Stimulated activated CD8-positive, alpha-beta memory T cell treated with anti-CD3 and anti-CD28 coated beads, Interleukin-7, amount 100 ng/mL, for 1 hour (primary cell): ENCODE measurements at places on chromosomes 3 and 15.

DNA sequence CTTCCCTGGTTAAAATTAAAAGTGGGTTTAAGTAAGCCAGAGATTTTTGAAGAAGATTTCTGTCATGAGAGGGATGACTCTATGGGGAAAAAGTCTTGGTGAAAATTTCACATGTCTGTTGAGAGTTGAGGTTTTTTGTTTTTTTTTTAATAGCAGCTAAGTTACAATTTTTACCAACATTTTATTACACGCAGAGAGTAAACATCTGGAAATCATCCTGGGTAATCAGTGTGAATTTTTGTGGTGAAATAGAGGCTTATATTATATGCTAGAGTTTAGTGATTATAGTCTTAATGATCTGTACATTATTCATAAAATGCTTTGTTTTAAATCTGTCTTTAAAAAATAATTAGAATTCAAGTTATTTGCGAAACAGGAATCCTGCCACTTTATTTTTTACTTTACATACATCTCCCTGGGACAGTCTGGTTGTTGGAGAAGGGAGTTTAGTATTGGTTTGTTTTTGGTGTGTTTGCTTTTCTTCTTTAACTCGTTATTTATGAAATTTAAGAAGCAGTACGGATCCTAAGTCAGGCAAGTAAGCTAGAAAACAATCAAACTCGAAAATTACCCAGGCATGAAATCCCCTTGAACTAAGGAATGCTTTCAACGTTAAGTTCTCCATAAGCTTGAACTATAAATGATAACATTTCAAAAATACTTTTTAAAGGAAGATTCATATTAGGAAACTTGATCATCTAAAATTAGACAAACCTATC lies 143.4 kb upstream of the TSC22D2 start:
- DNase-seq = no peak

DNA sequence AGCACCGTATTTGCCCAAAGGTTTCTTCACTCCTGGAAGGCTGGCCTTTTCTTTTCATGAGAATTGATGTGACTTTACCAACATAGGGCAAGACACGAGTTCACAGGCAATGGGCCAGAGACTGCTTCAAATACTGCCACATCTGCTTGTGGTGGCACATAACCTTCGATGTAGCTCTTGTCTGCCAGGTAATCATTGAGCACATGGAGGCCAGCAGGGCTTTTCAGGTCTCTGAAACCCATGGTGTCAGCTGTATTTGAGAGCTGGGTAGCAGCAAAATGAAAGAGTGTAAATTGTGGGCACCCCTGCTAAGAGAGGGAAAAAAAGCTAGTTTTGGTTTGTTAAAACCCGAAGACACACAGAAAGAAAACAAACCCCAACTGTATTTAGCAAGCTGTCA lies 200.7 kb downstream of the NAALADL2 start:
- DNase-seq = no peak

DNA sequence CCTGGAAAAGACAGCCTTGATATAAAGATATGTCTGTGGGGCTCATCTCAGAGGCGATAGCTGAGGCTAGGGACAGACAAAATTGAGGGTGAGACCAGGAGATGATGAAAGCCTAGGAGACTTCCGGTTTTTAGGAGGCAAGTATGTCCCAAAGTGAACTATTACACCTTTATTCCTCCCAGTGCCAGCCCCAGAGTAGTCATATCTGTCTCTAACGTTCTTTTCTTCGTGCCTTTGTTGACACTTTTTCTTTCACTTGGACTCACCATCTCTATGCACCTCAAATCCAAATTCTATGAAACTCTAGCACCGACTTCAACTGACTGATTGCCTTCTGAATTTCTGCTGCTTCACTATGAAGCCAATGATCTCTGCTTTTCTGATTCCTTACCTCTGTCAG lies 93.8 kb upstream of the RASGRP1 start:
- DNase-seq = no peak

DNA sequence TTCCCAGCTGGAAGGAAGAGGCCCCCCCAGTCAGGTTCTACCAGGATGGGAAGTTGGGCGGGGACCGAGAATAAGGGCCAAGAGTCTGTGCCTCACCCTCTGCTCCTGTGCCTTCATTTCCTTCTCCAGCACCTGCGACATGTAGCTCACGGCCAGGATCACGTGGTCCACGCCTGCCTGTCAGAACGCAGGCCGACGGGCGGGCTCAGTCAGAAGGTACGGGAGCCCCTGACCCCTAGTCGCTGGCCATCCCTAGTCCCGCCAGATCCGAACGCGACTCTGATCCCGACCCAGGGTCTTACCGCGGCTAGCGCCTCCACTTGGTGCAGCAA lies 489 bp downstream of the GMPPB start:
- peak; percentile 20 for DNase-seq

DNA sequence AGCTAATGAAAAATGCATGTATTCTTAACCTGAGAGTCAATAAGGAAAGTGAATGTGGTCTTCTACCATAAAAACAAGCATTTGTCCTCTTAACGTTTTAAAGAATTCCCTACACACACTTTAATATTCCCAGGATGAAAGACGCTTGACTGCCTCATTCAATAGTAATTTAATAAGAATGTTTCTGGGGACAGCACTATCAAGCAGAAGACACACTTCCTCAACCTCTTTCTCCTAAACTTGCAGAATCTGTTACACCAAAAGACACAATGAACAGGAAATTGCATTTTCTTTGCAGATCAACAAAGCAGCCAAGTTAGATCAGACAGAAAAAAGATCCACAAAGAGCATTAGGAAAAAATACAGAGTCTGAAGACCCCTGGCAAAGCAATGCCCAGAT lies 97.7 kb downstream of the PLCH1 start:
- no peak for DNase-seq

DNA sequence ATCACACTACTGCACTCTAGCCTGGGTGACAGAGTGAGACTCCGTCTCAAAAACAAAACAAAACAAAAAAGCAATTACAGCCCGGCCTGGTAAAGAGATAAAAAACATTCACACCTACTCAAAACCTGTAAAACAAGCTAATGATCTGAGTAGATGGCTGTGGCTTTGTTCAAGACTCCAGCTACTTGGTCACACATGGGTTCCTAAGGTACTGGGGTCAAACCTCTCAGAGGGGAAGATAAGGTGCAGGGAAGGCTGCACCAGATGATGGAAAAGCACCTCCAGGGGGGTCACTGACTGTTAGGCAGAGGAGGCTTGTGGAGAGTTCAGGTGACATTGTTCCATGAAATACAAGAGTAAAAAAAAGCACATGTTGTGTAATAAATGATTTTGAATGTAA lies 450.2 kb upstream of the WNT5A start:
- DNase-seq = no peak

DNA sequence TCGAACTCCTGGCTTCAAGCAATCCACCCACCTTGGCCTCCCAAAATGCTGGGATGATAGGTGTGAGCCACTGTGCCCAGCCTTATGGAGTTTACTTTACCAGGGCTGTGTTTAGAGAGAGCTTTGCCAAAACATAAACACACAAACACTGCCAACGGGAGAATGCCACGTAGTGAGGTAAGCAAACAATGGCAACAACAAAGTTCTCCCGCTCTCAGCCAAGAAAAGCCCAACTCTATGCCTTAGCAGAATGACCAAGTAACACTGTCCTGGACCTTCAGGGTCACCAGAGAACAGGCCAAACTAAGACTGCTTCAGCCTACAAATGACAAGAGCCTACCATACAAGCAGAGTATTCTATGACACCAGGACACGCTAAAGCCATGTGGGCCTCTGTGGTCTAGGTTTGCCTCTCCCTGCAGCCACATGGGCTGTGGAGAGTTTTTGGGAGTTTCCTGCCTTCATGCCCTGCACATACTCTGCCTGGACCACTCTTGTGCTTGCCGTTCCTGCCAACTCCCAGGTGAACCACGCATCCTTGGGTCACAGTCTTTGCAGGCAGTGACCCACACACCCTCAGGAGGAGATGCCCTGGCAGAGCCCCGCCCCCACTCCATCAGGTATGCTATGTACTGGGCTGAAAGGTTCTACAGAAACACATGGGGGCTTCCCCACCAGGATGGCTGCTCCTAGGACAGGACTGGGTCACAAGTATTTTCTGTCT lies 21.6 kb upstream of the CNBP start:
- DNase-seq = no peak

DNA sequence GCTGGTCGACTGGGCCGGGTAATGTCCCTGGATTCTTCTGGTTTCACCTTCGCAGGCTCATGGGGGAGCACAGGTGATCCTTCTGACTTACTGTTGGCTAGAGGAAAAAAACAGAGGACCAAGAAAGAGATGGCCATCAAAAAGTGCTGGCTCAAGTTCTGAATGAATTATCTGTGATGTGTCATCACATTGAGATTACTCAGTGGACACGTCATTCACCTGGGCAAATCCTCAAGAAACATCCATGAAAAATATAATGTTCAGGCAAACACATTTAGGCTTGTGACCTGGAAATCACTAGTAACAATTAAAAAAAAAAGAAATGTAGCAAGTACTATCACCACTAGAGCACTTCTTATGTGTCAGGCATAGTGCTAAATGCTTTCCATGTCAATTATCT lies 81.5 kb upstream of the SLC2A2 start:
- DNase-seq = no peak

GRCh38 chr3:141212101-141212500 lies 19.5 kb upstream of the PXYLP1 start:
- DNase-seq = no peak

- DNase-seq = no peak
Observed at GRCh38 chr3:39287216-39288164, 7.7 kb upstream of the CX3CR1 start.

GRCh38 chr3:150653110-150653561 lies 50.0 kb downstream of the SELENOT start:
- no peak for DNase-seq

DNA sequence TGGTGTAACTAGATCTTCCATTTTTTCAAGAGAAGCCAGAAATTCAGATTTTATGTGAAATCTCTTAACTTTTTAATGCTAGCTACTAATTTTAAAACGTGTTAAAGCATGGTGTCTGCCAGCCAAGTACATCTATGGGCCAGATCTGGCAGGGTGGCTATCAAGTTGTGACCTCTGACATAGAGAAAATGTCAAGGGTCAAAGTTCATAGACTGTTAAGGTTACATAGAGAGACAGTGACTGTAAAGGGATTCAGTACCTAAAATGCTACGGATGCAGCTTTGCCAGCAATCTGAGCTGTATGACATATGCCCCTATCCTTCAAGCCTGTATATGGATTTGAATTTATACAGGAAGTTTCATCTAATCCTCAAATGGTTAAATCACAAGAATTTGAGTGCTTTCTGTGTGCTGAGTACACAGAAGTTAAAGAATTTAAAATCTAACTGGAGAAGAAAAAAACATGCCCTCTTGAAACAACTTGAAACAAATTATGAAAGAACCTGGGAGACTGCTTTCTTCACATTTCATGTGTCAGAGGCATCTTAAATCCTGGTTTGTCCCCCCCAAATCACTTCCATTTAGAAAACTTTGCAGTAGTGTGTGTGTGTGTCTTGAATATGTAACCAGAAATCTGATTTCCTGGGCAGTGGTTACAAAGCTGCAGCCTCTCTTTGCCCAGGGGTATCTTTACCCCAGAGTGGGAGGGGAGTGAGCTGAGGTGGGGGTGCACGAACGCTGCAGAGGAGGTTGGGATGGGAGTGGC lies 895 bp upstream of the ARHGAP31 start:
- no peak for DNase-seq

GRCh38 chr3:175489406-175489805 lies 630.3 kb downstream of the NAALADL2 start:
- DNase-seq = no peak

DNA sequence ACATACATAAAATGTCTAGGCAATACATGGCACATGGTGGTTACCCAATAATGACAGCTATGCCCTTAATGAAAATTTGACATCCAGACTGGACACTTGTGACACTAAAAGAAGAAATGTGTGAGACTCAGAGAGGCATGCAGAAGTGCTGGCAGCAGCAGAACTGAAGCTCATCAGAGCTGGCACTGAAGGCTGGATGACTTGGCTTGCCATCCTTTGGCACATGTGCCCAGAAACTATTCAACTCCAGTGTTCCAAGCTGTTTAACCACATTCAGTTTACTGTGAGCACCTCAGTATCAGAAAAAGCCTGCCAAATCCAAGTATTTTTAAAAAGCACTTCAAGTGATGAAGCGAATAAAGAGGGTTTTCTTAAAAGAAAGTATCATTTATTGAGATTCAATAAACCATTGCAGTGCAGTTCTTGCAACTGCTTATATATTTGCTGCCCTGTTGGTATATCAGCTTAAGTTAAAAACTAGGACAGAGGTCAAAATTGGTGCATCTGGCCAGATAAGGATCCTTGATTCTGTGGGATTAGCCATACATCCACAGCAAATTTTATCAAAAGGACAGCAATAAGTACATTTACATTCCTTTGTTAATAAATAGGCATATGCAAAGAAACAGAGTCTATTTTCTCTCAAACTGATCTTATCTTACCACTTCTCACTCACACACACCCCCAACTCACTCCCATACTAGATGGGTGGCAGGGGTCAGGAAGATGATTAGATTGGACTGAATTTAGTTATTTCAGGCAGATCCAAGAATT lies 15.8 kb downstream of the IGSF11 start:
- DNase-seq = no peak

DNA sequence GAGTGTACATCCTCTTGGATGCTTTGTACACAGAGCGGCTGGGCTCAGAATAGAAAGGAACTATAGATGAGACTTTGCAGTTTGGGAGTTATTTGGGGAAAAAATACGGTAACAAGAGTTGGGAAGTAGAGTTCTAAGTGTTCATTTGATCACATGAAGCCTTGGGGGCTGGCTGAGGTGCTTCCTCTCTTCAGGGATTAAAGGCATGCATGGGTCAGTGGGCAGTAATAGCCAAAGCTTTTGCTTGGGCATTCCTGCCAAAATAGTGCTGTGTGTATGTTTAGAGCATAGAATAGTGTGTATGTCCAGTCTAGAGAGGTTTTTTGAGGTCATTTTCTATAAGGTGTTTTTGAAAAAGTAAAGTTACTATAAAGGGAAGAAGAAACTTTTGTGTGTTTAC lies 12.8 kb downstream of the AKAP13 start:
- no peak for DNase-seq

DNA sequence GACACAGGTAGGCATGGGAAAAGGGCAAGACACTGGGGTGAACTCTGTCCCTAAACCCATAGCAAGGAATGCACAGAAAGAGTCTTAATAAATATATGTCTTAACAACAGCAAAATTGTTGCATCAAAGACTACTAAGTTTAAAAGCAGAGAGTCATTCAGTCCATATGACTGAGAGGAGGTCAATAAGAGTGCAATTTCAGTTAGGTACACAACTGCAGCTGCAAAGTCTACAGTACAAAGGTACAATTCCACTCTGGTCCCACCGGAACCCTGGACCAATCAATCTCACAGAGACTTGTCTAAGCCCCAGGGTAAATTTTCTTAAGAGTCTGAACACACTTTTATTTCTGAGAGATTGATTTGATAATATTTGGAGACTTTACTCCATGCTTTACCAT lies 6.9 kb downstream of the CP start:
- DNase-seq = no peak

DNA sequence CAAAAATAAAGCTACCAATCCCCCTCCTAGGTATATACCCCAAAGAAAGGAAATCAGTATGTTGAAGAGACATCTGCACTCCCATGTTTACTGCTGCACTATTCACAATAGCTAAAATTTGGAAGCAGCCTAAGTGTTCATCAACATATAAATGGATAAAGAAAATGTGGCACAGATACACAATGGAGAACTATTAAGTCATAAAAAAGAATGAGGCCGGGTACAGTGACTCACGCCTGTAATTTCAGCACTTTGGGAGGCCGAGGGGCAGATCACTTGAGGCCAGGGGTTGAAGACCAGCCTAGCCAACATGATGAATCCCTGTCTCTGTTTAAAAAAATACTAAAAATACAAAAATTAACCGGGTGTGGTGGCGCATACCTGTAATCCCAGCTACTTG lies 10.0 kb upstream of the PTPN9 start:
- no peak for DNase-seq
